Activated B cell treated with CpG ODN at 0.5 μM for 24 hours (primary cell): ENCODE measurements at places on chromosomes 7 and 10. TPM values are rescaled to one million over a fixed set of nuclear protein-coding genes. Genes with fewer than 3 reads are reported as not detected.

GRCh38 chr10:130808686-130809085 is 502.8 kb downstream of the TCERG1L start:
- H3K36me3 ChIP-seq = no peaks in the 10 kb centered on the region
- no peak overlapping the region for H3K4me3 ChIP-seq
- no peaks in the 10 kb centered on the region for H3K4me1 ChIP-seq
- H3K27ac ChIP-seq = no peak overlapping the region
- no peaks in the 10 kb centered on the region for H3K27me3 ChIP-seq

GRM3 gene
- not detected in 2 replicates for total RNA-seq

- H3K36me3 ChIP-seq = peaks cover 2% of the 10 kb centered on the region
- peak overlapping the region; percentile 78 for H3K27ac ChIP-seq
- peaks cover 88% of the 10 kb centered on the region for H3K4me1 ChIP-seq
- no peaks in the 10 kb centered on the region for H3K27me3 ChIP-seq
These were observed 8.4 kb upstream of the HYCC1 start for GRCh38 chr7:23022258-23022769.

KIF5B gene
- 44.2 and 45.0 TPM in 2 replicates for total RNA-seq
